Eye (tissue), 1 donor: ENCODE measurements at places on chromosomes 2 and 18.

- no peak for DNase-seq
Measured at GRCh38 chr2:187468262-187468661, 20.2 kb upstream of the CALCRL start.

DNA sequence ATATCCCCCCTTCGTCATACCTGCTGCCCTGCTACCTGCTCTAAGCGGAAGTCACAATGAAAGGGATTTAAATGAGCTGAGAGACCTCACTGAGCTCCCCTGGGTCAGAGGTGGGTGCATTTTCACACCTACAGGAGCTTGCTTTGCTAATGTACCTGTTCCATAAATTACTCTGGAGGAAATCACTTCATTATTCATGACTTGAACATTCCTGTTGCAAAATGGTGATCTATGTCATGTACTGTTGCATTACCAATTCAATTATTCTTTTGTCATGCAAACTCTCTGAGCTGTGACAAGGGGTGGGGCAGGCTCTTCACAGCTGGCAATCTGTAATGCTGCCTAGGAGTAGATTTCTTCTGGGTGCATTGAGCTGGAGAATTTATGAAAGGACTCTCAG lies 761.3 kb downstream of the TSN start:
- peak; percentile 33 for DNase-seq

DNA sequence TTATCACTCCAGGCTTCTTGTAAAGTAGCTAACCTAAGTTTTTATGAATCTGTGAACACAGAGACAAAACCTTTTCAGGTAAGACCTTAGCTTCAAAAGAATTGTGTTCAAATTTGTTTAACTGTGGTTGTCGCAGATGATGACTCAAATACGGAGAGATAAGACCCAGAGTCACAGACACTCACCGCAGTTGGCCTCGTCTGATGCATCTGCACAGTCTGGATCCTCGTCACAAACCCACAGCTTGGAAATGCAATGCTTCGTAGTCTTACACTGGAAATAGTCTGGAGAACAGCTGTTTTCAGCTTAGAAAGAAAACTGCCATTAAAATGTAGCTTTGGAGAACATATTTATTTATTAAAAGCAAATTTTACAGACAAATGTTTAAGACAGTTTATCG lies 1662.1 kb upstream of the NXPH2 start:
- DNase-seq = no peak

DNA sequence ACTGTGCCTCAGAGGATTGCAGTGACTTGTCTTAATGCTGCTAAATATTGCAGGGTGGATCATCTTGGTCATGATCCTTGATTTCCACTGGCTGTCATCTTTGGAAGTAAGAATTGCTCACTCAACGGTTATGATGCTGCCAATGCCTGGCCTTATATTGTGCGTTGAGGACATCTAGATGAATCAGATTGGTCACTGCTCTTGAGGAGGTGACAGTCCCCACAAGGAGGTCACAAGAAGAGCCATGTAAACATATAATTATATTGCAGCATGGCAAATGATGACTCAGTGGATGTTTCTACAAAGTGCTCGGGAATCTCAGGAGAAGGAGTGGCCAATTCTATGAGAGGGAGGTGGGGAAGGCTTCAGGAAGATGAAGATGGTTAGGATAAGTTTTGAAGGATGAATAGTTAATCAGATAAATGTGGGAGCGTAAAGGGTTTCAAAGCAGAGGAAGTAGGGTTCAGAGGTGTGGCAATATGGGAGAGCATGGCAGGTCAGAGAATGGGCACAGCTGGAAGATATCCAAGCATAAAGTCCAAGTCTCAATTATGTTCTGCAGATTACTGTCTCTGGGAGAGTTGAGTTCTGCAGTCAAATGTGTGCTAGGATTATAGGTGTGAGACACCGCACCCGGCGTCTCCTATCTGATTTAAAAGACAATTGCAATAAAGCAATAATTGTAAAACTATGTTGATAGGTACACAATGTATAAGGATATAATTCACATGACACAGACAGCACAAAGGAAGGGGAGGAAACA lies 21.3 kb upstream of the TMEM131 start:
- no peak for DNase-seq

GRCh38 chr2:189285349-189285748 lies 105.8 kb upstream of the COL5A2 start:
- DNase-seq = no peak

DNA sequence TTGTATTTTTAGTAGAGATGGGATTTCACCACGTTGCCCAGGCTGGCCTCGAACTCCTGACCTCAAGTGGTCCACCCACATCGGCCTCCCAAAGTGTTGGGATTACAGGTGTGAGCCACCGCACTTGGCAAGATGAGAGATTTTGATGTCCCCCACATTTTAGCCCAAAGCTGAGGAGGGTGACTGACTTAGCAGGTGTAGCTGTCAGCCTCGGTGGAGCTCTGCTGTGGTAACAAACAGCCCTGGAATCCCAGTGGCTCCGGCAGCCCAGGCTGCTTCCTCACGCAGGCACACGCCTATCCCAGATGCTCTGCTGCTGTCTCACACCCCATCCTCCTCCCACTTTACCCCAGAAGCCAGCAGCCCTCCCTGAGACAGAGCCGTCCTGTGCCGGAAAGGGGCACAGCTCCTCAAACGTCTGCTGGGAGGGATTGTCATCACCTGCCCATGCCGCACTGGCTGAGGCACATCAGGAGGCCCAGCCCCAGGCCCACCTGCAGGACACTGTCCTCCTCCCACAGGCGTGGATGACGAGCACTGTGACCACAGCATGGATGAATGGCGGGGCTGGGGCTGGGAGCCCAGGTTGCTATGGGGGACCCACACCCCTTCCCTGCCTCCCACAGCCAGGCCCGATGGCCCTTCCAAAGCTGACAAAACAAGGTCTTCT lies 10.6 kb upstream of the BOK start:
- no peak for DNase-seq

GRCh38 chr2:124437811-124438210 lies 412.7 kb downstream of the CNTNAP5 start:
- DNase-seq = peak; percentile 56

DNA sequence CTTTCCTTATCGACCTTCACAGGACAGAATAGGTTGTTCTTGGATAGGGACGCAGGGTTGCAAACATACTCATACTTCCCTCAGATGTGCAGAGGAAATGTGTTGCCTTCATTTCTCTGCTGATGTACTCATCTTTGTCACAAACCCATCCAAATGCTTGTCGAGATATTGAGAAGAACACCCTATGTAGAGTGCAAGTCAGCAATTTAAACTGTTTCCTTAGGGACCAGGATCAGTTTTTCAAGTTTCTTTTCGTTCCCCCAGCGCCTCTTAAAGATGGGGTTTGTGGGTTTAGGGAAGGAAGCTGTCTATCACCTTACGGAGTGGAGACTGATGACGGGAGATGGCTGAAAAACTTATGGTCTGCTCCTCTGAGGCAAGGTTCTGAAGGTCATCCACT lies 474.2 kb downstream of the EPHA4 start:
- DNase-seq = no peak

DNA sequence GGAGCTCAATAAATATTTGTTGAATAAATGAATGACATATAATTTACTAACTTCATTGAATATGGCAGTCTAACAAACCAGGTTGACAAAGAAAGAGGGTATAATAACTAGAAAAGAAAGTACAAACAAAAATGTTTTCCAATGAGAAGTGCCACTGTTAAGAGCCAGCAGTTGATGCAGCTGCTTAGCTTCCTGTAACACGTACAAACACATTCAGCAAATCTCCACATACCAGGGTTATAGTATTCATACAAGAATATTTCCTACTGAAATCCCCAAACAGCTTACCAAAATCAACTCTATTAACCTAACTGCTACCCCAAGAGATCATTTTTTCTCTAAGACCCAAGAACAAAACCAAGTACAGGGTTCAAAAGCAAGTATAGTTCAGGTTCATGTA lies 77.7 kb downstream of the THADA start:
- DNase-seq = no peak

DNA sequence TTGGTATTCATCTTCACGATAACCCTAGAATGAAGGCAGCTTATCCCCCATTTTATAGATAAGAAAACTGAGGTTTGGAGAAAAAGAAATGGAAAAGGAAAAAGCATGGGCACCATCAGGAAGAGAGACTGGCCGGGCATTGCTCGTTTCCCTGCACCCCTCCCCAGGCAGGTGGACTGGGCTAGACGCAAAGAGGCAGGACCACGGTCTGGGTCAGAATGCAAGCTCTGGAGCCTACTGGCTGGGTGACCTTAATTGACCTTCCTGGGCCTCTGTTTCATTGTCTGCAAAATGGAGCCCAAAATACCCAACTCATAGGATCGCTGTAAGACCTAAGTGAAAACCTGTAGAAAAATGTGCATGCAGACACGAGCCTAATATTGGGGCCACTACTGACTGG lies 135.3 kb upstream of the GLI2 start:
- no peak for DNase-seq

DNA sequence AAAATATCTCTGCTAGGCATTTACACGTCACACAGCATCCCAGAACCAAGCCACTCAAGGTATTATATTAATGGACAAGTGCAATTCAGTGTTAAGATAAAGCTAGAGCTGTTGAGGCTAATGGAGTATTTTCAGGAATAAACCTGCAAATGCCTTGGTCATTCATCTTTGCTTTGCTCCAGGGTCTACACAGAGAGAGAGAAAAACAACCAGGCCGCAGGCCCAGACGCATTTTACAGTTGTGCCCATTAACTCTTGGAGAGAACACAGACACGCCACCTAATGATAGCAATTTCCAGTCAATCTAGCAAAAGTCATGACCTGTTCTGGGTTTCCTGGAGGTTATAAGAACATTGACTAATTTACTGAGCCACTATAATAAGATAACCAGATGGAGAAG lies 829.3 kb downstream of the LRRTM4 start:
- DNase-seq = peak; percentile 45

GRCh38 chr2:67164771-67165522 lies 232.2 kb upstream of the ETAA1 start:
- DNase-seq = peak; percentile 2

DNA sequence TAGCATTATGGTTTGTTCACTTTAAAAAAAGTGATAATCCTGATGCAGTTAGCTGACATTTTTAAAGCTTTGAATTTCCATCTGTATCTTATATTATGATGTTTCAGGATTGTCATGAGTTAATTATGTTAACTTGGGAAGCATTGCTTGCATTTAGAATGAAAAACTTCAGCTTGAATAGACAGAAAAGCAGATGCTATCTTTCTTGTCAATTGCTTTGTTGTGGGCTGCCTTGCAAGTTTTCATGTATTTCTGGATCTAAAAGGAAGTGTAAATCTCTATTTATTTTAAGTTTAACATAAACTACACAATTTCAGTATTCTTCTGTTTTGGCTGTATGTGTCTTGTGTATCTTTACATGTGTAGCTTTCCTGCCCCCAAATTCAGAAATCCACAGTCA lies 479.5 kb downstream of the ARHGAP15 start:
- DNase-seq = peak; percentile 11

DNA sequence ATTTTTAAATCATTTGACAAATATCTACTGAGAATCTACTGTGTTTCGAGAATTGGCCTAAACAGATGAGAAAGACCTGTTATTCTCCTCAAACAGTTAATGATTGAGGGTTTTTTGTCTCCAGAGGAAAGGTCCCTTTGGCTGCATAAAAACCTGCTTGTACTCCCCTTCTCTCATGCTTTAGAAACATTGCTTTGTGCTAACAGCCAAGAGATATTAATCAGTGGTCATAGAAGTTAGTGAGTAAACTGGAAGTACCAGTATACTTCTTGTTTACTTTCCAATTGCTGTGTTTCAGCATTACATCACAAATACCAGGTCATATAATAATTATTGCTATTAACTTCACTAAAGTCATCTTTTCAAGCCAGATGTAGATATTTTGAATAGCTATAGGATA lies 34.1 kb downstream of the ITGB6 start:
- DNase-seq = no peak

DNA sequence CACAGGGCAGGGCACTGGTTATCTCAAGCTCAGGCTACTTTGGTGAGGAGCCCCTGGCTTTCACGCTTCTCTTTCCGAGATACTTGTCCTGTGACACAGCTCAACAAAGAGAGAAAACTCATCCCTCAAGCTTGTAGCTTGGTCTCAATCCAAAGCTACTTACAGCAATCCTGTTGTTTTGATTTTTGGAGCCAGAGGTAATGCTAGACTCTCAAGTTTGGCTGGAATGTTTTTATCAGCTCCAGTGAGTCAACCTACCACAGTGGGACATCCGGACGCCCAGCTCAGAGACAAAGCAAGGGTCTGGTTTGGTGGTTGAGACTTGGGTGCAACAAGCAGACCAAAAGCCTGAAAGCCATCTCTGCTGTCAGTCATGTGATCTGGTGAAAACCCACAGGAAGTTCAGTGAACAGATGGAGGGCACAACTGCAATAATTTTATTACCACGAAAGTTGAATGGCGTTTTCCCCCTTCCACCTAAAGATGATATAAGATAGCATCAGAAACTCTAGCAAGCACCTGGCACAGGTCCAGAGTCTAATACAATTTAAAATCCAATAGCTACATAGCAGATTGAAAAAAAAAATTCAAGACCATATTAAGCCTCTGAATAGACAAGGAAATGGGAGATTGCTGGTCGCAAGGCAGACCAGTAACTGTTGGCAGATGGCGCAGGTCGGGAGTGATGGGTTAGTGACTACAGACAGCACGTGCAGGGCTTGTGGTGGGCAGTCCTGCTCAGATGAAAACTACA lies 102.3 kb upstream of the SMAD7 start:
- peak; percentile 60 for DNase-seq

DNA sequence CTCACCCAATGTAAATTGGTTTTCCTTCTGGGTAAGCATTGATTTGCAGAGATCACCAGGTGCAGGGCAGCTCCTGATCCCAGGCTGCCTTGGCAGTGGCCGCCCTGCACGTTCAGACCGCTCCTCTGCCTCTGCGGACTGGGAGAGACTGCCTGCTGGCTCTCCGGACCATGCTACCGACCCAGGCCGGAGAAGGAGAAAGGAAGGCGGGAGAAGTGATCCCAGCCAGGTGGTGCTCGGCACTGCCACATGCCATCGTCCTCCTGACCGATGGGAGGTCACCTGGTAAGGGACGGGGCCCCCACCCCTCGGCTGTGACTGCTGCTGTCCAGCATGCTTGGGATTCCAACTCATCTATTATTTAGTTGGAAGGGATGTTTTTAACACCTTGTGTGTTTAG lies 108.1 kb upstream of the POU3F3 start:
- DNase-seq = no peak

DNA sequence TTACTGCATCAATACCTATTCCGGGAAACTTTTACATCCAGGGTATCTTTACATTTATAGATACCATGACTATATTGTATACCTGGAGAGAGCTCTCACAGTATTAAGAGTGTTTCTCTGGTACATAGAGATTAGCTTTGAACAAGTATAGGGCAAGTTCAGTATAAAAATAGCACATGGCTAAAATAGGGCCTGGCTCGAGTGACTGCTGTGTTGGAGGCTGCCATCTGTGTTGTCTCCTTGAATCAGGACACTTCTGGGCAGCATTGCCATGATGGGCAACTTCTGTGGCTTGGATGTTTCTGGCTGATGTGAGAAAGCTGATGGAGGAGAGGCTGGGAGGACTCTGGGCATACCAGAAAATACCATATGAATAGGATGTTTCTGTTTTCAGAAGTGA lies 18.7 kb downstream of the ARHGAP28 start:
- DNase-seq = no peak

DNA sequence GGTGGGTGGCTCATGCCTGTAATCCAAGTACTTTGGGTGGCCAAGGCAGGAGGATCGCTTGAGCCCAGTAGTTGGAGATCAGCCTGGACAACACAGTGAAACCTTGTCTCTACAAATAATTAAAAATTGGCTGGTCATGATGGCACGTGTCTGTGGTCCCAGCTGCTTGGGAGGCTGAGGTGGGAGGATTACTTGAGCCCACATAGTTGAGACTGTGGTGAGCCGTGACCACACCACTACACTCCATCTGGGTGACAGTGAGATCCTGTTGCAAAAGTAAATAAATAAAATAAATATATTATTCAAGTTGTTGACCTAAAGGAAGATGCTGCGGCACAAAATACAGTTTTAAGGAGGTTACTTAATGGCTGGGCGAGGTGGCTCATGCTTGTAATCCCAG lies 72.7 kb downstream of the LAMA3 start:
- DNase-seq = no peak
